ENCODE measurements at places on chromosomes 2 and 18. TPM values are rescaled to one million over a fixed set of nuclear protein-coding genes. Genes with fewer than 3 reads are reported as not detected.

DNA sequence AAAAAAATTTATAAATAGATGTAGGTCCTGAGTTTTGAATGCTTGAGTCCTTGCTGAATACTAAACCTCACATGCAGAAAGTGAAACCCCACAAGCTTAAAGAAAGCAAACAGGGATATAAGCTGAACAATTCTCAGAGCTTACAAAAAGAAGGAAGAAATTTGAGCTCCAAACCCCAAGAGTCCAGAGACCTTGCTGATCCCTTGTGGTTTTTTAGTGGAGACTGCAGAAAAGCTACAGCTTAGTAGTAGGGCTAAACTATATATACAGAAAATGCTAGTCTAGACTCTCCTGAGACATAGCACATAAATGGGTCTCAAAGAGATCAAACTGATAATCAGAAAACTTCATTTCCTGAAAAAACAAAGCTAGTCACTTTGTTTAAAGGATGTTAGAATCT, 1548.1 kb upstream of the ZEB2 start:
- no peak for DNase-seq

DNA sequence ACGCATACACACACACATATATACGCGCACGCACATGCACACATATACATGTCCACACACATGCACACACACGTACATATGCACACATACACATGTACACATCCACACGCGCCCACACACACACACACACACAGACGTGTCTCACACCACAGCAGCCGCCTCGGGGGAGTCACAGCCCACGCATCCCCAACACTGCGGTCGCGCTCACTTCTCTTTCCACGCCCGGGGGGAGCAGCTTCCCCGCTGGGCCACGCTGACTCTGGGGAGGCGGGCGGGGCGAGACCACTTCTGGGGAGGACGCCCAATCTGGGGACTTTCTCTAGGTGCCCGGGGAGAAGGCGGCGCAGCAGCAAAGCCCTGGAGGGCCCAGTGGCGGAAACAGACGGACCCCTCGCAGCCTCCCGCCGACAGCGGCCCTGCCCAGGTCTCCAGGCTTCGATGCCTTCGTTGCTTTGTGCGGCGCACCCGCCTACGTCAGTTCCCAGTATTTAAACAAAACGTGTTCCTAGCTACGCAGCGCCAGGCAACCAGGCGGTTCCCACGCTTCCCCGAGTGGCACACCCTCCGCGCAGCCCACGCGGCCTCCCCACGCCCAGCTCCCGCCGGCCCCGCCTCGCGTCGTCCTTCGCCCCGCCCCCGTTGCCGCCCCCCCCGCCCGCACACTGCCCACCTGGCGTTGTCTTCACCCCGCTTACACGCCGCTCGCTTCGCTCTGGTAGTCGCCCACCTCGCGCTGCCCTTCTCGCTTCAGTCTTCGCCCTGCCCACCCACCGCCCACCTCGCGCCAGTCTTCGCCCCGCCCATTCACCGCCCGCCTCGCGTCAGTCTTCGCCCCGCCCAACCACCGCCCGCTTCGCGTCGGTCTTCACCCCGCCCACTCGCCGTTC, 810 bp upstream of the RBFA start:
- no peak for DNase-seq

The ITGA4 gene
- 10.6 TPM for polyA plus RNA-seq

DNA sequence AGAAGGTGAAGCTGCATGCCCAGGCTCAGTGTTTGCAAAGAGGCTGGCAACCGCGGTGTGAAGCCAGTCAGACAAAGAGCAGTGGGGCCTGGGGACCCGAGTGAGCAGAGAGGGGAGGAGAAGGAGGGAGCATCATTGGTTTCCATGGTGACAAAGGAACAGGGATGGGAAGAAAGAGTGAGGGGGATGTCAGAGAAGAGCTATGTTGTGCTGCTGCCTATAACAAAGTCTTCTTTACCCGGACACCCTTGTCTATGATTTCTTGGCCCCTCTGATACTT, 14.5 kb downstream of the TMEM247 start:
- DNase-seq, result no peak

DNA sequence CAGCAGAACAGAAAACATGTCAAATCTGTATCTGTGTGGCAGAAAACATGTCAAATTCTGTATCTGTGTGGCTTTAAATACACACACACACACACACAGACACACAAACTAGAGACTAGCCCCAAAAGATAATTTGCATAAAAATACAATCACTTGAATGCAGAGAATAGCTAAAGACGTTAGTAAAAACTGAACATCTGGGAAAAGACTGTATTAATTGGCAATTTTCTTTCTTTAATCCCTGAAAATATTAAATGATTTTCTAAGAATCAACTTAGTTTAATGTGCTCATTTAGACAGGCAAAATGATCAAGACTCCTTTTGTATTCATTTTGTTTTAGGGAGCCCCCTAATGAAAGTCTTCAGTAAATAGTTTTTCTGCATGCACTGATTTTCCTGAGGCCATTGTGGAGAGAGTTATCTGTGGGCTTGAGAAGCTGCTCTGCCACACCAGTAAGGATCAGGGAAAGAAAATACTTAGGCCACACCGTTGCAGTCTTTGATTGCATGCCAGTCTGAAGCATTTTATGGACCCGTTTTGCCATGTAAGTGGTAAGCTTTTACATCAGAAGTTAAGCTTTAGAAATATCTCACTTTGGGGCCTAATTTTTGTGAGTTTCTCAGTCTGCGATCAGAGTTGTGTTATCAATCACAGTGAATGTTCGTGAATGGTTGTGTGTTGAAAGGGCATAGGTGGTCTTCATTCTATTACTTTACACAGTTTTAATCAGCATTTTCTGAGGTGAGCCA, 2.2 kb downstream of the SPATS2L start:
- DNase-seq, result no peak

GRCh38 chr2:135004005-135004746, 43.1 kb downstream of the MAP3K19 start:
- DNase-seq, result peak; percentile 18

GRCh38 chr2:70458661-70459060, 95.0 kb downstream of the TGFA start:
- DNase-seq, result no peak

DNA sequence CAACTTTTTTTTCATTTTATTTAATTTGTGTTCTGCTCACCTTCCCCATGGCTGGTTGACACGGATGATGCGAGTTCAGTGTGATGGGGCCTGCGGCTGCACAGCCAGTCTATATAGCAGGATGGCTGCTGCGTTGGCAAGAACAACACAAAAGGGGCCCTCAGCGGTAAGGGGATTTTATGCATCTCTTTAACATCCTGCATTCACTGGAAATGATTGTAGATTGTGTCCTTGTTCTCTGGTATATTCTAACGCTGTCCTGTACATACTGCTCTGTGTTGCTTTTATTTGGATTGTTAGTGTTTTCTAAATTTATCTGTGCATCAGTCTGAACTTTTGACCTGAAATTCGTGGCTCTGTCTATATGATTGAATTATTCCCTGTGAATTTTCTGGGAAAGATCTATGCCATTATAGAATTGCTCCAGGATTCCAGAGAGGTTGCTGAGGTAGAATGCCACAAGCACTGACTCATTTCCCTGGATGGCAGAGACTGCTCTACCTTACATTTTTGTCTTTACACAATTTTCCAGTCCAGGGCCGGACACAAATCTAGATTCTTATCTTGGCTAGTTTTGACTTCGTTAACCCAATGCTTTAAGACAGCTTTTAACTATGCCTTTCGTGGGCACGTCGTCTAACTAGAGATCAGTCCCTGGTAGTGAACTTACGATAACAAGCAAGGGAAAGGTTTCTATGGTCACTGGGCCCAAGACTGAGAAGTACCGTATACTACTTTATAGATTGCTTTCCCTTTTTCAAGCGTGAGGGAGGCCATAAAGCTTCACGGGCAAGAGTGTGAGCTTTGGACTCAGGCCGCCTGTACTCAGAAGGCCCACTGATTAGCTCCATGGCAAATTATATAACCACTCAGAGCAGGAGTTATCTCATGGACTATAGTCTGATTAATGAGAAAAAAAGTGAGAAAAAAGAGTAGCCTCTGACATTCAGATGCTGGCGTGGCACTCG, at the start of gene CRYGC:
TSS of gene CRYGC (minus strand) at position 85 of the 968 bp plus-strand sequence. CDS start at position 49, 36 bp downstream.
- DNase-seq, result no peak

DNA sequence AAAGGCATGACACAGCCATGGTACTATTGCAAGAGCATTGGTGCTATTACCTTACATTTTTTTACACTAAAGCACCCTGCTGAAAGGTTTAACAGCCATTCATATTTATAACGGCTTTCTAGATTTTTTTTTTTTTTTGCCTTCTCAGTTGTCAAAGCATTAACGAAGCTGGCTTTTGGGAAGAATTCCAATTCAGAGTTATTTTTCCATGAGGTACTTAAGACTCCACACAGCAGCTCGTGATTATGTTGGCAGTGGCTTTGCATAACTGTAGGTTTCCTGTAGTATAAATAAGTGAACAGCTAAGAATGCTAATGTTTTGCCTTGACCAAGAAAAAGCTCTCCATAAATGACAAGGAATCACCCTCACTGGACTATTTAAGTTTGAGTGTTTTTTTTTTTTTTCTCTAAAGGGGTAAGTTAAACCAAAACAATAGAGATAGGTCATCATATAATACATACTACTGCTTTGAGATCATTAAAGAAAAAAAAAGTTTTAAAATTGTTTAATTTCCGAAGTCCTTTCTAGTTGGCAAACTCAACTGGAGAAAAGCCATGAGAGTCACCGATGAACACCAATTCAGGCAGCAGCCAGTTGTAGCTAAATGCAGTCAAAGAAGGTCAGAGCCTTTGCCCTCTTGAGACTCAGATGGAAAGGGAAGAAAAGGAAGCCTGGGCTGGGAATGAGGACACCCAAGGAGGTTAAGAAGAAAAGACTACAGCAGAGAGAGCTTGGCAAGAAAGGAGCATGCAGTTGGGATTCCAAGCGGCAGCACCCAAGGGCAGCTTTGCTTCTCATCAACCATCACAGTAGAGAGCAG, 187.4 kb upstream of the NCKAP5 start:
- DNase-seq, result peak; percentile 99

The DNAJC5G gene
- polyA plus RNA-seq, result not detected

- no peak for DNase-seq
These were observed 94.3 kb downstream of the ARHGEF4 start for GRCh38 chr2:130930740-130931659.

DNA sequence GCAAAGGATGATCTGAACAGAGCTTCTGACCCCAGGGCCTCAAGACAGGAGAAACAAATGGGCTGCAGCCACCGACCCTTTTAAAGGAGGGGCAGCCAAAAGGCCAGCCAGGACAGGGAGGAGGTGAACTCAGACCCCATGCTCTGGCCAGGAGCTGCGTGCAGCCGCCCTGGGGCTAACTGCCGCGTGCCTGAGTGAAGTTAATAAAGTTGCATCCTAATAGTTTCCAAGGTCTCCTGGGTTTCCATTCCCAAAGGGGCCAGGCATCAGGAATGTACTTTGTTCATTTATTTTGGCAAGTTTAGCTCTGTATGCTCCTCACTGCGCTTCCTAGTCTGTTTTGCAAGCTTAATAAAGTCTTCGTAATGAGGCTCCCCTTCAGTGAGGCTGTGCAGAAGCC, 60.7 kb downstream of the EN1 start:
- DNase-seq, result no peak

- no peak for DNase-seq
These were observed 998 bp downstream of the RNF149 start for GRCh38 chr2:101307503-101307902.

The HAAO gene
- polyA plus RNA-seq, result 4.2 TPM

The SMYD1 gene
- polyA plus RNA-seq, result not detected

The GREB1 gene
- polyA plus RNA-seq, result 0.17 TPM

The TFPI gene
- 91.2 TPM for polyA plus RNA-seq

The FSHR gene
- polyA plus RNA-seq, result not detected

The SLC5A7 gene
- polyA plus RNA-seq, result not detected

DNA sequence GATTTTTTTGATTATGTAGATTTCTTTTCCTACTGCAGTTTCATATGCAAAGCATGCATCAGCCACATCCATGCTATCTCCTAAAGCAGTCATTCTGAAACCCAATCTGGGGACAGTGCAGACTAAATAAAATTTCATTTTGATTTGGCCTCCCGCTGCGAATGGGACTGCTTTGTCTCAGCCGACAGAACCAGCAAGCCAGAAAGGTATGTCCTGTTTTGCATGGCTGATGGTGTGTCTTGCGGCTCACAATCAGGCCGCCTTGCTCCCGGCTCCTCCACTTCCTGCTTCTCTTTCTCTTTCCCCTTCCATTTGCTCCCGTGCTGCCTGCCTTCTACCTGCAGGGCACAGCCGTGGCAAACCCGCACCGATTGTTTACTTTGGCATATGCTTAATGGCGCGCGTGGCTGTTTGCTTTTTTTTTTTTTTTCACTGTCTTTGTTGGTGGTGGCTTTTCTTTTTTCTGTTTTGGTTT, 419.6 kb upstream of the POU3F3 start:
- DNase-seq, result no peak

The PTH2R gene
- not detected for polyA plus RNA-seq

DNA sequence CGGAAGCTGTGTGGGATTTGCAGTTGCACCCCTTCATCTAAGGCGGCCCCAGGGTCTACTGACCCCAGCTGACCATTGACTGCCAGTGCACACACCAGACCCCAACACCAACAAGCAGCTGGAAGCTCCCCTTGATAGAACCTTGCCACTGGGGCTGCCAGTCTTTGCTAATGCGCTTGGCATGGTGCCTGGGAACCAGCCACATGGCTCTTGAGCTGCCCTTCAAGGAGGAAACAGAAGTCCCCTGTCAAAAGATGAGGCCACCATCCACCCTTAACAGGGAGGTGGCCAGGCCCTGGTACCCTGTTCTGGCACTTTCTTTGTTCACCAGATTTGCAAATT, 8.6 kb downstream of the ALPI start:
- no peak for DNase-seq

DNA sequence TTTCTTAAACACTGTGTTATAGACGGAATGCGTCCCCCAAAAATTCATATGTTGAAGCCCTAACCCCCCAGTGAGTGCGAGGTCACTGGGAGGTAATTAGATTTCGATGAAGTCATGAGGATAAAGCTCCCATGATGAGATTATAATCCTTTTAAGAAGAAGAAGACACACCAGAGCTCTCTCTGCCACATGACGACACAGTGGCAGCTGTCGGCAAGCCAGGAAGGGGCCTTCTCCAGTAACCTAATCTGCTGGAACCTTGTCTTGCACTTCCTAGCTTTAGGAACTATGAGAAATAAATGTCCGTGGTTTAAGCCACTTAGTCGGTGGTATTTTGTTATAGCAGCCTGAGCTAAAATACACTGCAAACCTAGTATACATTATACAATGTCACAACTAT, 12.3 kb downstream of the TMEM237 start:
- no peak for DNase-seq

GRCh38 chr2:96737831-96738230, 2.0 kb downstream of the LMAN2L start:
- DNase-seq, result no peak

GRCh38 chr2:52072949-52073348, 1041.0 kb upstream of the NRXN1 start:
- no peak for DNase-seq

The GNAL gene
- polyA plus RNA-seq, result 0.46 TPM

DNA sequence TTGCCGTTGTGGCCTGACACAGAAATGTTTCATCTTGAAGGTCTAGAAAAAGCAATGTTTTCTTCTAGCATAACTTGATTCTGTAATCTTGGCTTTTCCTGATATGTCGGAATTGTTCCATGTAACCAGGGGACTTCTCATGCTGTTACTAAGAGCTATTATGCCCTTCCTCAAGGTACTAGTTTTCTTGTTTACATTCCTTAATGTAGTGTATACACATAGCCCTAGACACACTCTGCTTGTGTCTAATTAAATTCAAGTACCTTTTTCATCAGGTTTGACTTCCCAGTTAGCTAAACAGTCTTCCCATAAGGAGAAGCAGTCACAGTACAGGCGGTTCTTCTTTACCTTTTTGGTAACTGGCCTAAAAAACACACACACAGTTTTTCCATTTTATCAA, 122.8 kb upstream of the MSH6 start:
- no peak for DNase-seq
